GDM1 (cell line): ENCODE measurements at places on chromosomes 6 and 20.

GRCh38 chr6:10999994-11000393, 44.1 kb downstream of the ELOVL2 start:
- DNase-seq: no peak

GRCh38 chr6:25122622-25123237, 156.4 kb upstream of the CARMIL1 start:
- no peak for DNase-seq

GRCh38 chr6:56399672-56400263, 152.4 kb upstream of the COL21A1 start:
- no peak for DNase-seq

DNA sequence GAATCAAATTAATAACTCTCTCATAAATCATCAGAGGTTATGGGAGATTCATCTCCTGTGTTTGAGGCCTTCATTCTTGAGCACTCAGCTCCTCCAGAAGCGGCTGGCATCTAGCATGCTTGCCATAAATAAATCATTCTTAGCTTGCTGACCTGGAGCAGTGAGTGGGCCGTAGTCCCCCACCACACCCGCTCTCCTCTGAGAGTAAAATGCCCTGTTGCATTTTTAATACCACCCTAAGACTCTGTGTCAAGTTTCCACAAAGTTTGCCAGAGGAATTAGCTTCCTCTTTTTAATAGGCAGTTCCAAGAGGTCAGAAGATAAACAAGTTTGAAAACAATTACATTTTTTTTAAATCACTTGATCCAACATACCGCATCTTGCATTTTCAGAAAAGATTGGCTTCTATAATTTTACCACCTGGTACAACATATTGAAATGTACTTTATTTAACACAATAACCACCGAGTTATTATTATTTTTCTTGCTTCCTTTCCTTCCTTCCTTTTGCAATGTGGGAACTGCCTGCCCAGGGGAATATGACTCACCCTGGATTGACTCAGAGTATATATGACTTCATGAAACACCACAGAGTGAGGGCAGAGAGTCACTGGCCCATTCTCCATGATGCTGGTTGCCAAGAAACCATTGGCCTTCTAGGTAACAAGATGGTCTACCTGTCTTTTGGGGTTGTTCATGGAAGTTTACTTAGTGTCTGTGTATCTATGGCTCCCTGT, 29.4 kb upstream of the CLIC5 start:
- DNase-seq: no peak

- DNase-seq: no peak
Observed at GRCh38 chr6:7000825-7001777, 106.7 kb upstream of the RREB1 start.

GRCh38 chr6:336159-337114, 44.1 kb downstream of the DUSP22 start:
- DNase-seq: no peak

- DNase-seq: no peak
Observed at GRCh38 chr6:70524721-70525286, 41.9 kb upstream of the SDHAF4 start.

DNA sequence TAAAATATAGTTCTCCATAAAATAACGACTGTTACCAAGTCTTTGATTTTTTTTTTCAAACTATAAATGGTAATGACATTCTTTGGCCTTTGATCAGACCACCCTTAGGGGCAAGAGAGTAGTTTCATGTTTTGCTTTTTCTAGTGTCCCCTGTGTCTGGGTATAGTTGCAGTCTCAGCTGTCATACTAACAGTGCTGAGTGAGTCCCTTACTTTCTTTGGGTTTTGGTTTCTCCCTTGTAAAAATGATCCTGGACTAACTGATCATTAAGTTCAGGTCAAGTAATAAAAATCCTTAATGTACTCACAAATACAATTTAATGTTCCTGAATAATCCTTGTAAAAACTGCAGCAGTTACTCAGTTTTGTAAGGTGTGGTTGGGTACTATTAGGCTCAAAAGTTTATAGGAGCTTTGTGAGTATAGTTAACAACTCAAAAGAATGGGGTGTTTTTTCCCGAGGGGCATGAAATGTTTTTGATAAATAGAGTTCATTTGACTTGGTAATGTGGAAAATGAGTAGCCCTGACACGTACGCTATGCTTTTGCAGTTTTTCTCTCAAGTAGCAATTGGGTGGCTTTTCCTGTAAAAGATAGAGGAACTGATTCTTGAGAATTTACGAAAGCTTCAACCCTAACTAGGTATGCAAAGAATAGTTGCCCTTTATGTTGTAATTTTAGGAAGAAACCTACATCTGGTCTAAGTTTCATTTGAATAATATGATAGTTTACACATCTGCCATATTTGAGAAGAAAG, 6.2 kb downstream of the PTPN1 start:
- DNase-seq: no peak

DNA sequence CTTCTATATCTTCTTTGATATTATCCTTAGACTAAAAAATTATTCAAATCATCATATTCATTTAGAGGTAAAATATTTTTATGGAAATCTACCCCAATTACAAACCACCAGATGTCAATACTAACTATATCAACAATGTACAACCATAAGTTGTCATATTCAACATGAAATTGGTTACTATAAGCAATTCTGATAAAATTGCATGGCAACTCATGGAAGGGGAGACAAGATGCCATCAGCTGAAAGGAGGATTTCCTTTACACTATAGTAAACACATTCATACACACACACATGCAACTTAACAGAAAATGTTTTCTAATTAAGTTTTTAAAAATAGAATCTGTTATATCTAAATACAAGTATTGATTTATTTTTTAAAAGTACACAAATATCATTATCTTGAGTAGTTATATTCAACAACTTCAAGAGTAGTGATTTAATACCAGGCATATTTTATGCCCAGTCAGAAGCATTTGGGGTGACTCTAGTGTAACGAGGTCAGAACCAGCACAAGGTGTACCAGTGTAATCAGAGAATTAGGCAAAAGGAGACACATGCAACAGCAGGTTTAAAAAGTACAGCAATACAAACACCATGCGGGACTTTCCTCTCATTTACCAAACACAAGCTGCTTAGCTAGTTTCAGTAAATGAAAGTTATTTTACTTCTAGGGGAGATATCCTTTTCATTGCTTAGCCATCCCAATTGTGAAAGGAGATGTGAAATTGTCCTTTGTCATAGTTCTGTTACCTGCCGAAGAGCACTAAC, 1.0 kb downstream of the FILIP1 start:
- DNase-seq: no peak

DNA sequence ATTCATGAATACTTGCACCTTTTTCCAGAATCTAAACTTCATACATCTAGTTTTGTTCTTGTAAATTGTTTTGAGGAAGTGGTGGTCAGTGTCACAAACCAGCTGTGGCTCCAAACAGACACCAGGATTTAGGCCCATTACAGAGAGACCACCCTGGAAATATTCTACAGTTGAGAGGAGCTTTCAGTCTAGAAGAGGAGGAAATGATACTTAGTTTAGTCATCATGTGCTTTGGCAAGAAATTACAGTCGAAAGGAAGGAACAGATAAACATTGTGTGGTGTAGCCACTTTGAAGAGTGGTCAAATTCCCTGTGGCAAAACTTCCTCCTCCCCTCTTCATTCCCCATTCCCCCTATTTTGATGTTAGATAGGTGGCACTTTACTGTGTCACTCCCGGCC, 15.7 kb downstream of the DCBLD1 start:
- peak; percentile 9 for DNase-seq

- DNase-seq: no peak
Observed at GRCh38 chr20:32416206-32416605, 58.1 kb downstream of the ASXL1 start.

- DNase-seq: no peak
Observed at GRCh38 chr6:76752841-76753240, 680.4 kb upstream of the IMPG1 start.

DNA sequence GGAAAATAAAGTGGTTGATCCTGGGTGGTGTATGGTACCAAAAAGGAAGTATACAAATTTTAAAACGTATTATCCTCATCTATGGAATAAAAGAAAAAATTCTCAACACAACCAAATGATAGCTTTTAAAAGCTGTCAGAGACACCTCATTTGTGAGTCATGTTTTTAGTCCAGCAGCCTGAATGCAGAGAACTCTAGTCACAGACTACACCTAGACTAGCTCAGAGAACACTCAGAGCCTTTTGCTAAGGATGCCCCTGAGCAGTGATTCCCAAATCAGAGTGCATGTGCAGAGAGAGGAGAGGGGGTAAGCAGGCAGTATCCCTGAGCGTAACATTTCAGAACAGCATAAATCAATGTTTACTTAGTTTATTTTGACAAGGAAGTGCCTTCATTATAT, 809.3 kb downstream of the HACE1 start:
- no peak for DNase-seq

- no peak for DNase-seq
Observed at GRCh38 chr6:46186583-46186982, 15.8 kb upstream of the ENPP5 start.

DNA sequence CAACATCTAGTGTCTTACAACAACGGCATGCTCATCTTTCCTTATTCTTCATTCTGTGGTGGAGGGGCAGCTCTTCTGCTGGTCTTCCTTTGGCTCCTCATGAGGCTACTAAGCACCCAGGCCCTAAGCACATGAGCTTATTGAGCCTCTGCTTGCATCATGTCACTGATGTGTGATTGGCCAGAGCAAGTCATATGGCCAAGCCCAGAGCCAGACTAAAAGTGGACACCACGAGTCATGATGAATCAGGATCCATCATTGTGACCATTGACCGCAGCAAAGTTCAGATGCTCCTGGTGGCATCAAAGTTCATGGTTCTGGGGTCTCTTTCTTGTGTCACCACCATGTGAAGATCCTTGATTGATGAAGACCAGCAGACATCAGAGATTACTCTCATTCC, 192.0 kb upstream of the FOXA2 start:
- no peak for DNase-seq

- DNase-seq: no peak
Observed at GRCh38 chr6:228881-229651, 63.2 kb upstream of the DUSP22 start.

GRCh38 chr6:87754828-87755227, 52.8 kb upstream of the AKIRIN2 start:
- DNase-seq: no peak

DNA sequence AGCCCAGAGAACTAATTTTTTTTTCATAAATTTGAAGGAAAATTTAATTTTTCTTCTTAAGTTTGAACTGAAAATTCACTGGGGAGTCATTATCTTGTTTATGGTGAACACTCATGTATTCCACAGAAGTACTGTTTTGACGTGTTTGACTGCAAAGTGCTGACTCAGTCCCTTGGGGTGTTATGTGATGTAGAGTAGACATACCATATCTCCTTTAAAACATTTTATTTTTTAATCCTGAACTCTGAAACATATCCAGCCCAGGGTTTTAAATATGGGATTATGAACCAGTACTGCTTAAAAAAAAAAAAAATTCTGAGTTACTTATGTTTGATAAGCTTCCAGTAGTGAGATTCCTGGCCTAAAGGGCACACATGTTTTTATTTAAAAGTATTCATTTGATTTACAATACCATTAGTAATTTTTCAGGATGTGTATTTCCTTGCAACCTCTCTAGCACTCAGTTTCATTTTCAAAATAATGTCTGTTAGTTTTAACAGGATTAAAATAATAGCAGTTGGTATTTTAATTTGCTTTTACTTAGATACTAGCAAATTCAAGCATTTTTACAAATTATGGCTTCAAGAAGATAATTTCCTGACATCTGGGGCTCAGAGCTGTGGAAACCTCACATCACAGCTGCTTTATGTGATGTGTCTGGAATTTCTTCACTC, 81.7 kb upstream of the PDE10A start:
- DNase-seq: no peak

DNA sequence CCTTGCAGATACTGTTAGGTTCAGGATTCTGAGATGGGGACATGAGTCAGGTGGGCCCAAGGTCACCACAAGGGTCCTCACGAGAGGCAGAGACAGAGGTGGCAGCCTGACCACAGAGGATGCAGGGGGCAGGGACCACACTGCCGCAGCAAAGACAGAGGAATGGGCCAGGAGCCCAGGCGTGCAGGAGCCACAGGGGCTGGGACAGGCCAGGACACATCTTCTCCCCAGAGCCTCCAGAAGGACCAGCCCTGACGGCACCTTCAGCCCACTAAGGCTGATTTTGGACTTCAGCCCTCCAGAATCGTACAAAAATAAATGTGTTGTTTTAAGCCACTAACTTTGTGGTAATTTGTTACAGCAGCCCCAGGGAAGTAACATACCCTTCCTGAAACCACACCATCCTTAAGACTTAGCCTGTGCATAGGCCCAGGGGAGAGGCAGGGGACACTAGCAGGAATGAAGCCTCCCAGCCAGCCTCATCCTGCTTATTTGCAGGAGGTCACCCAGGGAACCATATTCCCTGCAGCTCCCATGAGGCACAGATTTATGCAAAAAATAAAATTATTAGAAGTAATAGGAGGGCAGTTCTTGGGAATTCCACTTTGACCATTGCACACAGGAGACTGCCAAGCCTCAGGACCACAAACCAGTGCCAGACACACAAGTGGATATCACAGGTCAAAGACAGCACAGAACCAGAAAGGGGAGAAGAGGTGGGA, 119.3 kb upstream of the CST7 start:
- DNase-seq: no peak

- DNase-seq: no peak
Observed at GRCh38 chr6:1616701-1617463, 7.2 kb downstream of the FOXC1 start.

DNA sequence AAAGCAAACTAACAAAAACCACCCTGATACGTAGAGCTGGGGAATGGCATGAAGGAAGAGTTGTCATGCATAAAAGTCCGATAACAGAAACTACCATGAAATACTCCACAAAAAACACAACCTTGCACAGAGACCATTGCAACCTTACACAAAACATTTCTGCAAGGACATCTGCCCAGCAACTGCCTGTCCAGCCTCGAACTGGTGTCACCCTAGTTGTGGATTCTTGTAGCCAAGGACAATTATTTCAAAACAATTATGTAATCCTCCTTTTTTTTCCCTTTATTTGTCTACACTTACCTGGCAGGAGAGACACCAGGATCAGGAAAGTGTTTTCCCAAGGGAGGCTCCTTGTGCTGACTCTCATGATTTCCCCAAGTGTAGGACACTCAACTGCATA, 232.5 kb upstream of the SYNDIG1 start:
- no peak for DNase-seq

- DNase-seq: no peak
Observed at GRCh38 chr6:106490030-106490429, 129.5 kb downstream of the CRYBG1 start.

- DNase-seq: no peak
Observed at GRCh38 chr20:32139947-32140346, 30.4 kb downstream of the TM9SF4 start.

GRCh38 chr6:25660512-25660911, 8.5 kb downstream of the SCGN start:
- DNase-seq: no peak

GRCh38 chr20:46809706-46810360, 84.8 kb upstream of the EYA2 start:
- no peak for DNase-seq

DNA sequence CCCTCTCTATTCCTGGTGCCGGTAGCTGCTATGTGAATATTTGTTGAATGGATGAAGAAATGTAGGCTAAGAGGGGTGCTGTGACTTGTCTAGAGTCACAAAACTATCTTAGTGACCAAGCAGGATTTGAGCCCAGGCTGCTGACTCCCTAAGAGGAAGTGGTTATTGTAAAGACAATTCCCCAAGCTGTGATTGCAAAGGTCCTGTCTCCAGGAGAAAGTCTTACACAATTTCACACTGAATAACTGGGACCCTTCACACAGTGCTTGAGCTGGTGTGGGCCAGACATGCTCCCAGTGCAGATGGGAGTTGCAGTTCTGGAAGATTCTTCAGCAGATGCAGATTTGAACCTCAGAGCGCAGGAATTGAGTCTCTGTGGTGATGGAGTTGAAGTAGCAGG, 38.1 kb downstream of the IYD start:
- no peak for DNase-seq
